ENCODE measurements at places on chromosomes 2 and 18.

- DNase-seq, result no peak
Measured at GRCh38 chr2:158837645-158838044, 42.5 kb downstream of the DAPL1 start.

- DNase-seq, result no peak
Measured at GRCh38 chr2:106970471-106971261, 84.7 kb upstream of the ST6GAL2 start.

DNA sequence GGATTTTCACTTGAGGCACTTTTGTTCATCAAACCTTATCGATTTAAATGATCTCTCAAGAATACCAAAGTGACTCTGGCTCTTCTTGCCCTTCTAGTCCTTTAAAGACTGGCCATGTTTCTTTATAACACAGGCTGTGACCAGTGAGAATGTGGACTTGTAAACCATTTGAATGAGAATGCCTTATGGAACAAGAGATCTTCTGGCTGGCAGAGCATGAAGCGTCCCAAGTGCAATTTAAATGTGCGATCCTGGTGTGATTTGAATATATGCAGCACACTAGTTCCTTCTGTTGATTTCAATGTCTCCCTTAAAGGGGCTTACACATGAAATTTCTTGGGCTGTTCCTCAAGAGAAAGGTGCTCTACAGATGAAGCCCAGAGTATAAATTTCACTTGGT, 262.4 kb upstream of the CCDC68 start:
- DNase-seq, result no peak

DNA sequence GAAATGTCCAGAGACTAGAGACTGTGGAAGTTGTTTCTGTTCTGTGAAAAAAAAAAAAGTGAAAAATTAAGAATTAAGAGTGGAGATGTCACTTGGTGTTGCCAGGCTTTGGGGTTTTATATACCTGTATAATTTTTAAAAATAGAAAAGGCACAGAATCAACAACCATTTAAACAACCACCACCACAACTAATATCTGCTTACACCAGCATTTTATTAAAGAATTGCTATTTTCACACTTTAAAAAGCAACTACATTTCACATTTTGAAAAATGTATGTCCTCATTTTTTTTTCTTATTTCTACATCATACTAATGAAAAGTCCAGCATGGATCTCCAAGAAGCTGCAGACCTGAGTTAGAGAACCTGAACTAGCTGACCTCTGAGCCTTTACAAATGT, 167.5 kb upstream of the DTNA start:
- DNase-seq, result no peak

DNA sequence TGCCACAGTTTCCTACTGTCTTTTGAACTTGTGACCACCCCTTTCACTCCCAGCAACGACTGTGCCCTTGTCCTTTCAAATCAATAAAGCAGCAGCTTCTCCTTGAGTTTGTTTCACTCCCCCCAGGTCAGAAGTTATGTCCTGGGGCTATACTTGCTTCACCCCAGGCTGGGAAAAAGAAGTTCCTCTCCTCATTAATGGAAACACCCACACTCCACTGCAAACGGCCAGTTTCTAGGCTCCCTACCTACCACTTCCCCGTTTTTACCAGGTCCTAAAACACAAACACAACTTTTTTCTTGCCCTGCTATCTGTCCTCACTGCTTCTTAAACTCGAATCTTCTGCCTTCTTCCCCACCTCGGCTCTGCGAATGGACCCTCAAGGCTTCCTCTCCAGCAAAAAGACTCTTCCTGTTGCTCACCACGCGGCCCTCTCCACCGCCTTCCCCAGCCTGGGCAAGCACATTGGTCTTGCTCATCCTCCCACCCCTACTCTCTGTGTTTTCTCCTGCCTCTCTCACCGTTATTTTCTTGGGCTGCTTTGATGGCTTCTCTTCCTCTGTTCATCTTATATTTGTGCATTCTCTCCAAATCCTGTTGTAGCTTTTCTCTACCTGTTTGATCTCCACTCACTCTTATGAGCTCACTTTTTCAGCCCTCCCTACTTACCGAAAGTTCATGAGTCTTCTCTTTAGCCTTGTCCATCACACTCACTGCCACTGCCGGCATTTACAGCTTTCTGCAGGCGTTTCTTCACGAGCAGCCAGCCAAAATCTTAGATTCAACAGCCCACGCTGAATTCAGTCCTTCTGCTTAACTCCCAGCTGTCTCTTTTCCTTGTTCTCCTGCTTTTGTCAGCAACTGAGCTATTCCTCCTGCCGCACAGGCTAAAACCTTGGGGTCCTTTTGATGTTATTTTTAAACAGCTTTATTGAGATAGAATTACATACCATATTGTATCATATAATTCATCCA, 7.0 kb upstream of the SP5 start:
- DNase-seq, result no peak

DNA sequence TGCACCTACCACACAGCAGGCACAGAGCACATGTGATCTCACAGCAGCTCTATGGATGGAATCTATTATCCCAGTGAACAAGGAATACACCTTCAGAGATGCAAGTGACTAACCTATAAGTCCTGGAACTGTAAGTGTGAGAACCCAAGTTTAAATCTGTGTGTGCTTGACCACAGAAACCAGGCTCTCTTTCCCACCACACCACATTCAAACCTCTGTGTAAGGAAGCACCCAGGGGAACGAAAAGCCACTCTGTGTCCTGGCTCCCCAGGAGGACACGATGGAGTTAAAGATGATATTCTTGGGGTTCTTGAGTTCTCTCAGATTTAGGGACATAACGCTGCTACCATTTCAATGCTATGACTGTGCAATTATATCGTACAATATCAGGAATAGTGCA, 38.9 kb downstream of the TTR start:
- no peak for DNase-seq

DNA sequence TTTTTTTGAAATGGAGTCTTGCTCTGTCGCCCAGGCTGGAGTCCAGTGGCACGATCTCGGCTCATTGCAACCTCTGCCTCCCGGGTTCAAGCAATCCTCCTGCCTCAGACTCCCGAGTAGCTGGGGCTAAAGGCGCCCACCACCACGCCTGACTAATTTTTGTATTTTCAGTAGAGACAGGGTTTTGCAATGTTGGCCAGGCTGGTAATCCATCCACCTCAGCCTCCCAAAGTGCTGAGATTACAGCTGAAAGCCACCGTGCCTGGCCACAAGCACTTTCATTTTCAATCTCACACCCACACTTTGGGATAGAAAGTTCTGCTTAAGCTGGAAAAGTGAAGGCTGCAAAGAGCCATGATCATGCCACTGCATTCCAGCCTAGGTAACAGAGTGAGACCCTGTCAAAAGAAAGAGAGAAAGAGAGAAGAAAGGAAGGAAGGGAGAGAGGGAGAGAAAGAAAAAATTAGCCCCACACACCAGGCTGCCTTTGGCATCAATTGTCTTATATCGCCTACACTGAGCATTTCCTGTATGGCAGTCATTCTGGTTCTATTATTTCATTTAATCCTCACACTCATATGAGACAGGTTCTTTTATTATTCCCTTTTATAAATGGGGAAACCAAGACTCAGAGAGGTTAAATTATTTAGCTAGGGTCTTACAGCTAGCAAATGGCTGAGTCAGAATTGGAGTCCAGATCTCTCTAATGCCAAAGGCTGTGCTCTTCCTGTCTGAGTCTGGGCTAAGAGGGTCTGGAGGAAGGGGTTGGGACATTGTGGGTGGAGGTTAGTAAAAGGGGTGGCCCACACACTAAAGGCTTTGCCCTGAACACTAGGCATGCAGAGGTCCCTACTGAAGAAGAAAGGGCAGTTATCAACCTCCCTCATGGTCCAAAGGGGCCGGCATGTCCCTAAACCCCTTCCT, 37.9 kb upstream of the PKDCC start:
- DNase-seq, result no peak

GRCh38 chr2:20803226-20803682, 19.6 kb downstream of the LDAH start:
- no peak for DNase-seq

- no peak for DNase-seq
Measured at GRCh38 chr2:175442441-175442840, 260.9 kb upstream of the ATP5MC3 start.

Measured in NCI-H1105 (cell line).